ENCODE measurements at places on chromosomes 5 and 9. TPM values are rescaled to one million over a fixed set of nuclear protein-coding genes. Genes with fewer than 3 reads are reported as not detected.

GRCh38 chr5:8598356-8598755, 729.4 kb downstream of the MTRR start:
- no peak for DNase-seq

DNA sequence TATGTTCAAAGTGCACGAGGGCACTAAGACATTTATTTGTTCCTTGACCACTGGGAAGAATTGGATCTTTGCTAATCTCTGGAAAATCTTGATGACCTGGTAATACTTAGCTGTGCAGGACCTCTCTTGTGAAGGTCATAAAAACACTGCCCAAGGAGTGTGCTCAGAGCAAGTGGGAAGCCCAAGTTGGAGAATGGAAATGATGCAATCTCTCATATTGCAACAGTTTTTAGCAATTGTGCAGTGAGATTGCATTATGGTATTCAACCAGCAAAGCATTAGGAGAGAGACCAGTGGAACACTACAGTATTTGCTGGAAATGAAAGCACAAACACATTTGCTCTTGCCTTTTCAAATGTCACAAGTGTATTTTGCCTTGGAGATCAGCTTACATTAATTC, 34.5 kb downstream of the TXNDC8 start:
- DNase-seq: no peak

GRCh38 chr9:121268851-121269641, 1.1 kb downstream of the GSN start:
- no peak for DNase-seq

GRCh38 chr9:101508211-101508610, 25.4 kb upstream of the RNF20 start:
- no peak for DNase-seq

- no peak for DNase-seq
Measured at GRCh38 chr5:61931236-61931635, 374.8 kb upstream of the KIF2A start.

GRCh38 chr9:103193992-103194391, 198.9 kb downstream of the CYLC2 start:
- DNase-seq: no peak

GRCh38 chr5:172035049-172035448, 28.6 kb upstream of the FBXW11 start:
- DNase-seq: no peak

DNA sequence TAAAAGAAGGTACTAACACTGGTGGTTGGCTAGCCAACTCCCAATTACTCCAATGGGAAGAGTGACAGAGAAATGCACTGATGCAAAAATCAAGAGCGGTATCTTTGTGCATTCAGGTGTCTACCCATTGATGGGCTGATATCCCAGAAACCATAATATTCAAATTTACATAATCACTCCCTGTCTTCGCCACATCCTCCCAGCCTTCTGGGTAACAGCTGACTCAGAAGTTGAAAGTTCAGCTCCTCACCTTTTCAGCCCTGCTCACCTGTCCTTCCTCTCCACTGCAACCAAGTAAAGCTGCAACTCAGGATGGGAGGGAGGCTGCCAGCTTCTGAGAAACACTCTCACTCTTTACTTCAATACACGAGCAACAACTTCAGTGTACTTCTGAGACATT, 6.9 kb downstream of the SUSD1 start:
- peak; percentile 80 for DNase-seq

DNA sequence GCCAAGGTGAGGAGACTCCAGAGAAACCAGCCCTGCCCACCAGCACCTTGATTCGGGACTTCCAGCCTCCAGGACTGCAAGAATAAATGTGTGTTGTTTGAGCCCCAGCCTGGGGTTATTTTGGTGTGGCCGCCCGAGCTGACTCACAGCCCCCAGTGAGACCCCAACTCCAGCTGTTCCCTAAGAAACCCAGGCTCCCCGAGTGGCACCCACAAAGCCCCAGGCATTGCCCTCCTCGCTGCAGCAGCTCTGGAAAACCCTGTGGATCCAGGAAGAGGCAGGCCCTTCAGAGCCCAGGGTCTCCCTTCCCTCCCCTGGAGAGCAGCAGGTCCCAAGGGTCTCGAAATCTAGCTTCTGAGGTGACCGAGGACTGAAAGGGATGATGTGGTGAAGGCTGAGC, 69.2 kb upstream of the PPP1R26 start:
- DNase-seq: no peak

DNA sequence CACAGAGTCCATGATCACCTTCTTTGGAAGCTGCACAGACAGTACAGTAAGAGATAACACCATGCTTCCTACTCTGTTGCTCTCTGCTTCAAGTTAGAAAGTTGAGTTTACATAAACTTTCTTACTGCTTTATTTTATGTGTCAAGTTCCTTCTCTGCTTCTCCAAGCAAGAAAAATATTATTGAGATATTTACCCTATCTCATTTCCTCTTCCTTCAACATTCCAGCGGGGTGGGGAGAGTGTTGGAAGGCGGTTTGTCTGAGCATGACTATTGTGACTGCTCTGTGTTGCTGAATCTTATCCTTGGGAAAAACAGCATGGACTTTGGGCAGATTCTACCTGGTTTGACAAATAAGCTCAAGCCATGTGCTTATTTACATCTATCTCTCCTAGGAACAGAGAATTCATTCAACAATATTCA, 66.9 kb upstream of the EPB41L4A start:
- no peak for DNase-seq

- DNase-seq: no peak
Measured at GRCh38 chr5:64978546-64978945, 209.8 kb downstream of the CWC27 start.

DNA sequence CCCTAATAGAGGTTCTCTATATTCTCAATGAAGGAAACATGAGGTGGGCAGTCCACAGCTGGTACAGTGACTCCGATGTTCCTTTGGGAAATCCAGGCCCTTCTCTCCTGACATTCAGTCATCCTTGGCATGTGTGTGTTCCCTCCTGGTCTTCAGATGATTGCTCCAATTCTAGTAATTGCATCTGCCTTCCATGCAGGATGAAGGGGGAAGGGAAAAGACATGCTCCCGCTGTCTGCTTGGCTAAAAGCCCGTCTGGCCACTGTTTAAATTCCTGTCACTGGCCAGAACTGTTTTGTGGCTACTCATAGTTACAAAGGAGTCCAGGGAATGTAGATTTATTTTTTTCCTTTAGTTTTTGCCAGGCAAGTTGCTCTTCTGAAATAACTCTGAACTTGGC, 65.0 kb downstream of the MAST4 start:
- DNase-seq: no peak

- DNase-seq: peak; percentile 51
Measured at GRCh38 chr9:36023260-36024048, 13.3 kb upstream of the RECK start.

- no peak for DNase-seq
Measured at GRCh38 chr9:4020038-4020754, 279.7 kb downstream of the GLIS3 start.

GRCh38 chr5:126497506-126497905, 74.3 kb downstream of the GRAMD2B start:
- DNase-seq: no peak

GRCh38 chr5:138552657-138553056, 9.6 kb upstream of the ETF1 start:
- DNase-seq: no peak

GRCh38 chr5:95878417-95879323, 56.1 kb upstream of the GLRX start:
- DNase-seq: no peak

GRCh38 chr5:127696683-127697082, 6.5 kb upstream of the CCDC192 start:
- DNase-seq: peak; percentile 29

- DNase-seq: no peak
Measured at GRCh38 chr5:149399775-149400174, 20.7 kb upstream of the IL17B start.

DNA sequence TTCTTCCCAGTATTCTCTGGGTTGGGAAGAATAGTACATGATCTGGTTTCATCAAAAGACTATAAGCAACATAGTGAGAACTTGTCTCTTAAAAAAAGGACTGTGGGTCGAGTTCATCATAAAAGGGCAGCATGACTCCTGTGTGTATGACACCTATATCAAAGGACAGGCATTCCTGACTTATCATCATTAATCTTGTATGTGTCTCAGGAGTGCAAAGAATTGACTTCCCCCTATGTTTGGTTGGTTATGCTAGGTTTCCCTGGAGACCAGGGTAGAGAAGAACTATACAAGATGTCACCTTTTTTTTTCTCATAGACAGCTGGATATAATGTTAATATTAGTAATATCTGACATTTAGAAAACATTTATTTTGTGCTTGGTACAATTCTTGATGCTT, 173.1 kb upstream of the ANKRD55 start:
- no peak for DNase-seq

- DNase-seq: no peak
Measured at GRCh38 chr5:154375329-154376008, 70.3 kb upstream of the SAP30L start.

DNA sequence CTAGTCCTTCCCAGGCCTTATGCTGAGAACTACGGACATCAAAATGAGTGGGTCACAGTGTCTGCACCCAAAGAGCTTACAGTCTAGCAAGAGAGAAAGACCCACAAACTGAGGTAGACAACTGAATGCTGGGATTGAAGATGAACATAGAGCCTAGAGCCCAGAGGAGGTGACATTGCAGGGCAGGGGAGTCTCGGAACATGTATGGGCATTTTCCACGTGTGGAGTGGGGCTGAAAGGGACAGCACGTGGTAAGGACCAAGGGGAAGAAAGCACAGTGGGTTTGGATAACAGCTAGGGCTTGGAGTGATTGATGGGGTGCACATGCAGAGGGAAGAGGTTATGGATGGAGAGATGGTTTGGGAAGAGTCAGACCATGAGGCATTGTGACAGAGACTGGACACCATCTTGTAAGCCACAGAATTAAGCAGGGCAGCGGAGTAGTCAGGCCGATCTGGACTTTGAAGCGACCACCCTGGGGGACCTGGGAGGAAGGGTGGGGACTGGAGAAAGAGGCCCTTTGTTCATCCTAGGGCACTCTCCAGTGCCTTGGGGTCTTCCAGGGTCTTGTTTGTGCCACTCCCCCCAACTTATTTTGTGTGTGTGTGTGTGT, 47.5 kb upstream of the SH3PXD2B start:
- DNase-seq: no peak

DNA sequence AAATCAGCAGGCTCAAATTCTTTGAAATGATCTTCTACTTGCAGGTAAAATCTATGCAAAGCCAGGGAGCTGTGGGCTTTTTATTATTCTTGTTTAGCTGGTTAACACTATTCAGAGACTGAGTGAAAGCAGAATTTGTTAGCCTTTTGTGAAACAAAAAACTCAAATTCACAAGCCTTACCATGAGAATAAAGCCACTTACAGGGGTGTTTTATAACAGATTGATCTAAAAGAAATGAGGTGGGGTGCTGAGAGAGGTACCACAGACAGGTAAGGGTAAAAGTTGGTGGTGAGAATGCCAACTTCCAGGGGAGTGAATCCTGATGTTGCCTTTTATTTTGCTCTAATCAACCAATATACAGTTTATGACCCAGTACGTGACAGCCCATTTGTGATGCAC, 1585.6 kb downstream of the EFNA5 start:
- DNase-seq: no peak

GRCh38 chr9:13186091-13186490, 93.4 kb downstream of the MPDZ start:
- no peak for DNase-seq

GRCh38 chr9:124068251-124068650, 56.7 kb downstream of the LHX2 start:
- DNase-seq: no peak

GRCh38 chr9:1048231-1048619, 1.9 kb upstream of the DMRT2 start:
- DNase-seq: no peak

DNA sequence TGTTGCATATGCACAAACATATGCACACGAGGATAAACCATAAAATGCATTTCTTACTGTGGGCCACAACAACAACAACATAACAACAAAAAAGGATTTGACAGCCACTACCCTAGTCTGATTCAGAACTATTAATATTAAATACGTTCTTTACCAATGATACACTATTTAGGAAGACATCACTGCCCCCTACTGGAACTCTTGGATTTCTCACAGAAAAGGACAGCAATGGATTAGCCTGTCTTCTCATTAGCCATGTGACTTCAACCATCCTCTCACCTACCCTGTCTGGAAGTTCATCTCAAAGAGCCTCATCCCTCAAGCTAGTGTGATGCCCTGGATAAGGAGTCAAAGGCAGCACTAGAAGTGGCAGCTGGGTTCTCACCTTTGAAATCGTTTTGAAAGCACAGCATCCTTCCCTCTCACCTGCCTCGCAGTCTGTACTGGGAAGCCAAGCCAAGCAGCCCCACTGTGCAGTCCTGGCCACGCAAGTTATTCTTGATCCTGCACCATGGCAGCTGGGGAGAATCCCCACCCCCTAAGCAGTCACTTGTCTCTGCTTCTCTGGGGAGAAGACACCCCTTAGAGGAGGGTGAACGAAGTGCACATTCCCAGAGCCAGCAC, 64.6 kb downstream of the SH3TC2 start:
- peak; percentile 44 for DNase-seq

DNA sequence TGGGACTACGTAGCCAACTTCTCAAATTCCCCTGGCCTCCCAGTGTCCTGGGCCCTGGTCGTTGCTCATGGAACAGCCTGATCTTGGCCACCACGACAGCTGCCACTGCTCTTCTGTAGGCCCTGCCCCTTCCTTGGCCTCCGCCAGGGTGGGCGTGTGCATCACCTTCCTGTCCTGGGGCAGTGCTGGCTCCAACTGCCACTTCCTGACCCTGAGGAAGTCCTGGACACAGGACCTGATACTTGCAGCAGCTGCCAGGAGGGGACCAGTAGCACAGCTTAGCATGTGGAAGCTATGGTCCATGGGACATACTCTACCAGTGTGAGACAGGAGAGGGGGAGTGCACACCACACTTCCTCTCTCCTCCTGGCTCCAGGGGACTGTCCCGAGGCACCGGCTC, 145.2 kb downstream of the TENT4A start:
- DNase-seq: no peak

GRCh38 chr9:123302348-123303214, 34.2 kb upstream of the STRBP start:
- no peak for DNase-seq

- no peak for DNase-seq
Measured at GRCh38 chr9:92680166-92681119, 10.5 kb upstream of the IPPK start.

DNA sequence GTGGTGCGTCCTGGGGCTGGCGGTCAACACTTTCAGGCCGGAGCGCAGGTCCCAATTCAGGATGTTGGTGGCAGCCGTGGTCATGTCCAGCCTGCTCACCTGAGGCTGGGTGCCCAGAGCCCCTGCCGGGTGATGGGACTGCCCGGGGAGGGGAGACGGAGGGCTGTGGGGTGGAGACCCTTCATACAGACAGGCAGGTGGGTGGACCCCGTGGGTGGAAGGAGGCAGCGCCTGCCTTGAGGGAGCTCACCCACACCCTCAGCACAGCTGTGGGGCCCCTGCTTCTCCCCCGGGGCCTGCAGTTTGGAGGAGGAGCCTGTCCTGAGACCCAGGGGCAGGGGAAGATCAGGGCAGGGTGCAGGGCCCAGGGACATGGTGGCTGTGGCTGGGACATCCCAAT, 6.9 kb upstream of the PTGDS start:
- no peak for DNase-seq

The MARCHF11 gene
- total RNA-seq: not detected

The TAF1L gene
- not detected for total RNA-seq

The ADAMTS12 gene
- total RNA-seq: not detected

The ZFP2 gene
- total RNA-seq: not detected

The SLC36A3 gene
- not detected for total RNA-seq

The FBXL7 gene
- 0.12 TPM for total RNA-seq

The LRRC19 gene
- total RNA-seq: not detected

The TRAPPC13 gene
- total RNA-seq: 32.8 TPM

The CDX1 gene
- total RNA-seq: not detected

The RNF208 gene
- not detected for total RNA-seq

The FOXI1 gene
- not detected for total RNA-seq

The EQTN gene
- not detected for total RNA-seq

The KLHL9 gene
- total RNA-seq: 4.3 TPM

The PCYOX1L gene
- total RNA-seq: 7.3 TPM
